ENCODE measurements at places on chromosomes 1 and 21.

- DNase-seq = no peak
These were observed 11.6 kb upstream of the GJA9 start for GRCh38 chr1:38892976-38893375.

- DNase-seq = no peak
These were observed 880 bp downstream of the PRPF38B start for GRCh38 chr1:108692724-108693655.

DNA sequence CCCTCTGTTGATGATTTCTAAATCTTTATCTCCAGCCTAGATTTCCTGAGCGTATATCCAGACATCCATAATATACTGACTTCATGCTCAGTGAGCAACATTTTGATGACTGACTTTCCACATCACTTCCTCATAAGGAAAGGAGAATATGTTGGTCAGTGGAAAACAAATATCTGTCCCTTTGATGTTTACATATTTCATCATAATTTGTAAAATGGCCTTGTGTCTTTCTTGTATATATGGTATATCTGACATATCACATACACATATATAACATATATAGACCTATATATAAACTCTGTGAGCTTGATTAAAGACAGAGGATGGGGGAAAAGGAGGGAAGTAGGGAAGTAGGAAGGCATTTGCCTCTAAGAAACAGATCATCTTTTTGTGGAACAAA is 18.6 kb downstream of the ZBTB8A start:
- DNase-seq = no peak

DNA sequence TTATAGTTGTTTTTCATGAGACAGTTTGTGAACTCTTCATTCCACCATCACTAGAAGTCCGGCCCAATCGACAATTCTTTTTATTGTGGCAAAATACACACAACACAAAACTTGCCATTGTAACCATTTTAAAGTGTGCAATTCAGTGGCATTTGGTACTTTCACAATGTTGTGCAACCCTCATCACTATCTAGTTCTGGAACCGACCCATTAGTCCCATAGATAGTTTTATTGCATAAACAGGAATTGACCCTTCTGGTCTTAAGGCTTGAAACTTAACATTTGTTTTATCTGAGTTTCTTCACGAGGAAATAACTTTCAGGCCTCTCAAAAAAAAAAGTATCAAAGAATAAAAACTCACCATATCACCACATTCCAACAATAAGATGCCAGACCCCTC is 8.8 kb upstream of the PPIE start:
- DNase-seq = no peak

DNA sequence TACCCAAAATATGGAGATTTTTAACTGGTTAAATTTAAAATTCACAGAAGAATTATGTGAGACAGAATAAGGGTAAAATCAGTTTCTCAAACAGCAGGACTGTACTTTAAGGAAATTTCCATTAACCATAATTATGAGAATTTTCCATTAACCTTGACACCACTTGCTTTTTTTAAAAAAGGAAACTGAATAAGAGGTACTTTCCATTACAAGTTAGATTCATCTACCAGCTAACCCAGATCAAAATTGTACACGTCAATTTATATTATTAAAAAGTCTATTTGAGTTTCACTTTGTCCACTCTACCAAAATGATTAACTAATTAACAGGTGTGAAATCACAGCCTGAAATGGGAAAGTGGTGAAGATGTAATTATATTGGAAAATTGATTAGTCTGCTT is 414.5 kb downstream of the DPYD start:
- no peak for DNase-seq

- DNase-seq = no peak
These were observed 69.5 kb downstream of the MAN1C1 start for GRCh38 chr1:25685938-25686665.

- no peak for DNase-seq
These were observed 39.3 kb downstream of the TCP10L start for GRCh38 chr21:32545948-32546441.

DNA sequence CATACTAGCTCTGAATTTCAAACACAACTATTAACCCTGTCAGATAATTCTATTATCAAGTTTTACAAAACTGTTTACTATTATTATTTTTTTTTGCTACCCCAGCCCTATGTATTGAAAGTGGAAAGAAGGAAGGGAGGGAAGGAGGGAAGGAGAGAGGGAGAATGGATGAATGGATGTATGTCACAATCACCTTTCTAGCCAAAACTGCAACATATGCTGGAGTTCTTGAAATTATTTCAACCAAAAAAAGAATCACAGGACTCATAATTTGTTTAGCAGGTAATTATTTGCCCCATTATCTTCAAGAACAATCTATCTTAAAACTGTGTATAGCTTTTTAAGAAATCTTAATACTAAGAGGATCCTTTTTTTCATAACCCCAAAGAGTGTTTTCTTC is 5.4 kb downstream of the NRIP1 start:
- DNase-seq = no peak

DNA sequence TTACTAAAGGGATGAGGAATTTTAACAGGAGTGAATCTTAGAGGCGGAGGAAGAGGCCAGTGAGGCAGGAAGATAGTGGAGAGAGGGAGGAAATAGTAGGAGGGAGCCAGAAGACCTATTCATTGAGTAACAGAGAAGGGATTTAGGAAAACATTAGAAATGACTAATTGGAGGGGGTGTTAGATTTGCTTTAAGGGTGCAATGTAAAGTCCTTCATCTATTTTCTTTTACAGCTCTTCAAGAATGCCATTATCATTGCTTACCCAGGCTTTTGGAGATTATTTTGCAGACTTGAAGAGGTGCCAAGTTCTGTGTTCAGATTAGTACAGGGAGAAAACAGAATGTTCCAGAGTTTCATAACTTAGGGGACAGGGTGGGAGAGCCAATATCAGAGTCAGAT is 33.8 kb downstream of the OR10J1 start:
- DNase-seq = no peak

DNA sequence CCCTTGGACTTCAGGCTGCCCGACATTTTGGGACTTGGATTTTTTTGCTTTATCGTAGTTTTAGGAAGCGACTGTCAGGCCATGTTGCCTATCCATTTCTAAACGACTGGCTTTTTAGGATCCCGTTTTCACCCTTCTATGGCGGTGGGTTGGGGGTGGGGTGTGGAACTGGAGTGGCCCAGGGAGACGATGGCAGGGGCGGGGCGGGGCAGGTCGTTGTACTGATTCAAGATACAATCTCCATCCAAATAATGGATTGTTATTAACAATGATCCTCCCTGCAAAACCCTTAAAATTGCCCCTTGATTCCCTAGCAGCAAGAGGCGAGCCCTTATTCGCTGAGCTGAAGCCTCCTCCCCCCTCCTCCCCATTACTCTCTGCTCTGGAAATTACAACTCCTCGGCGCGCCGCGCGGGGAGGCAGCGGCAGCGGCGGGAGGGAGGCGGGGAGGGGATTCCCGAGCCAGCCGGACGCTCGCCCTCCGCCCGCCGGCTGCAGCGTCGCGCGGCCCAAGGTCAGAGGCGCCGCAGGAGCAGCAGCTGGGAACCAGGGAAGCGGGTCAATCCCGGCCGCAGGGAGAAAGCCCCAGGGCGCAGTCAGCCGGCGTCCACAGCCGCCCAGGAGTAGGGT is at the start of gene TRIM67:
TRIM67 (plus strand) TSS at position 392 of the 630 bp plus-strand sequence. CDS start 912 bp downstream, outside the sequence.
- no peak for DNase-seq

DNA sequence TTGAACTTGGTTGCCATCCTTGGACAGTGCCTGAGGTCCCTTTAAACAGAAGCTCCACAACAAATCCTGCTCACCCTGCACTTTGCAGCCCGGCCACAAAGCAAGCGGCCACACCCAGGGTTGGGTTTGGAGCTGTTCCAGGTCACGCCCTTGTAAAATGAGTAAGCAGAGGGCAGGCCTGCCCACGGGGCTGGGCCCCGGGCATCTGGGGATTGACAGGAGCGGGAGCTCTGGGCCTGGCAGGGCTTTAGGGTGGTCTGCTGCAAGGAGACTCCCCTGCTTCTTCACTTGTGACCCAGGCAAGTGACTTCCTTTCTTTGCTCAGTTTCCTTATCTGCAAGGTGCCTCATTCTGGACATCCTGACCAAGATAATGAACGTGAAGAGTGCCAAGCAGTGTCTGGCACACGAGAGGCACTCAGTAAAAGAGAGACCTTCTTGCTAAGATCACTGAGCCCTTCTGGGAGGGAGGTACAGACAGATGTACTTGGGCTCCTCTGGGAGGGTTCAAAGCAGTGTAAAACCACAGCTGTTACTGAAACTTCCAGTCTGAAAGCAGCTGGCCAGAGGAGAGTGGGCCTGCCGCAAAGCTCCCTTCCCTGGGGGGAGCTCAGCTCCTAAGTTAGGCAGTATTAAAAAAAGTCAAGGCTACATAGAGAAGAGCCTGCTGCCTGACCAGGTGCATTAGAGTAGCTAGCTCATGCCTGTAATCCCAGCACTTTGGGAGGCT is 2.6 kb downstream of the E2F2 start:
- DNase-seq = peak; percentile 43

DNA sequence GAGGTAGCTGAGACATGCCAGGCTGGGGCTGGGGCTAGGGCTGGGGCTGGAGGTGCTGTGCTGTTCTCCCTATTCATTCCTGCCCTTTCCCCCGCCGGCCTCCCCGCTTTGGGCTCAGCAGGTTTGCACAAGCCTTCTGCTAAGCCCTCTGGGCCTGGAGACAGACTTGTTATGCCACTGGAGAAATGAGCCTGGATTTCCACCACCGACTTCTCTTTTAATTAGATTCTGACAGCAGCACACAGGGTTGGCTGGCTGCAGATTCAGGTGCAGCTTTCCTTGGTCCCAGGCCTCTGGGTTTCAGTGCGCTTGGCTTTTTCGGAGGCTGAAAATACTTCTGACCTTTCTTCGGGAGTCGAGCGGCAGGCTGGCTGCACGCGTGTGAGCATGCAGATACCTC is 71.5 kb upstream of the ACTL8 start:
- DNase-seq = no peak

- no peak for DNase-seq
These were observed 438.4 kb downstream of the SIPA1L2 start for GRCh38 chr1:232191560-232191959.

DNA sequence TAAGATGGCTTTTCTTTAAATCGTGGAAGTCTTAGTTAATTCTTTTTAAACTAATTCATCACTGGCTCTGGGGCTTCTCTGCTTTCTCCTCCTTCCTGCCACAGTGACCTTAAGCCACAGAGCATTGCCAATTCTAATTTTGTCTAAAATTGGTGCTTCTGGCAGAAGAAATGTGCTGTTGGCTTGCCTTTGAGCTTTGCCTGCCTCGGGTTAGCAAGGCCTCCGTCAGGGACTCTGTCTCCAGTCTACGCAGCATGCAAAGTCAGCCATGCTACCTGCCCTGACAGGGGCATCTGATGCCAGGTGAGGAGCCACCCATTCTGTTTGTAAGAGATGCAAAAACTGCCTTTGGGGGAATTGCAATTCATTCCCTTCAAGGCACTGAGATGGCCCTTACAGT is 25.2 kb downstream of the CLDN14 start:
- no peak for DNase-seq

DNA sequence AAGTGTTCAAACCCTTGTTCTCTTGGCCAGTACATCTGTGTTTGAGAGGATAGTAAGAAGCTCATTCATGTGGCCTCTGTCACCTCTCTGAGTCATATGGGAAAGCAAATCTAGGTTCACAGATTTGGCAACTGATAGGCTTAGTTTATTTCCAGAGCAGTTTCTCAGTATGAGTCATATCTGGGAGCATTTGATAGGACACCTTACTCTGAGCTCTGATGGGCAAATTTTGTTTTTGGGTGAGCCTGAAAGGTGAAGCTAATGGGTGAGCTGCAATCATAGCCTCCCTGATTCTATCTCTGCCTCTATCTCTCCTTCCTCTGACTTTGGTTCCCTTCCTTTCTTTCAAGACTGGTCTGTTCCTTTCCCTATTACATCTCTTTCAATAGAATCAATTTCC is 134.4 kb downstream of the S1PR1 start:
- DNase-seq = peak; percentile 16

GRCh38 chr1:183303323-183303645 is 114.9 kb downstream of the NMNAT2 start:
- no peak for DNase-seq

GRCh38 chr1:219568733-219569132 is 44.2 kb downstream of the ZC3H11B start:
- no peak for DNase-seq

DNA sequence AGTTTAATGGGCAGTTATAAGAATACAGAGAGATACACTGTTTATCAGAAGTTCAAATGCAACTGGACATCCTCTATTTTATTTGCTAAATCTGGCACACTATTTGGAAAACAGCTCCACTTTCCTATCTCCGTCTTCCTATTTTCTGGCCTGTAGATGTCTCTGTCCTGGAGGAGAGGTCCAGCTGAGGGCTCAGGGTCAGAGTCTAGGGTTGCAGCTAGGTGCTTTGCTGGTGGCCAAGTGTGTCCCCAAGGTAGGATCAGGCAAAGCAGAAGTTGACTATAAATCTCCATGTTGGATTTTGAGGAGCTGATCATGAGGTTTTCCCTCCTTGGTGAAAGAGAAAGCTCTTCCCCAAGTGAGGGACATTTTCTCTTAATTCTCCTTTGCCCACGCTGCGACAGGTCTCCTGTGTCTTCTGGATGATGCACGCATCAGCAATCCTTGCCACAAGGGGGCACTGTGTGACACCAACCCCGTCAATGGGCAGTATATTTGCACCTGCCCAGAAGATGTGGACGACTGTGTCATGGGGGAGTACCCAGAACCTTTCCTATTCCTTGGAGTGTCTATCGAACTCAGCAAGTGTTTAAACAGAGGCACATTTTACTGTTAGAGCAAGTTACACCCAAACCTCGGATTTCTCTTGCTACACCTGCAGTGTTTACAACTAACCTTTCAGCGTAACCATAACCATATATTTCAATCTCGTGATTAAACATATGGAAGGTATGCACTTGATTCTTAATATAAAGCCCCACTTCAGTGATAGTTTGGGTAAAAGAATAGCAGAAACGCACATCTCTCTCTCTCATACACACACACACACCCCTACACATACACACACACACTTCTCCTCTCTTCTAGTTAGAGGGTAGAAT is 10.2 kb downstream of the ADAM30 start:
- peak; percentile 36 for DNase-seq

DNA sequence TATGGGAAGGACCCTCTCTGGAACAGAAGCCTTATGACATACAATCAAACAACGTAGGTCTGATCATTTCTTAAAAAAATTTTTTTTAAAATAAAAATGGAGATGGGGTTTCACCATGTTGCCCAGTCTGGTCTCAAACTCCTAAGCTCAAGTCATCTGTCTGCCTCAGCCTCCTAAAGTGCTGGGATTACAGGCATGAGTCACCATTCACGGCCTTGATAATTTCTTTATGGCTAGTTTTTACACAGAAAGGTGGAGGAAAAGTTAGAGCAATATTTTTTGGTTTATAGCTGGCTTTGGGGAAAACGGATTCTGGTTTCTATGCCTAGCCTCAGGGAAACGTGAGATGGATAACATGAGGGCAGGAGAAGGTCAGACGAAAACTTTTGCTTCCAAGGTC is 70.0 kb upstream of the B3GALT5 start:
- no peak for DNase-seq
